ENCODE measurements at places on chromosomes 4 and X. TPM values are rescaled to one million over a fixed set of nuclear protein-coding genes. Genes with fewer than 3 reads are reported as not detected.

The ABLIM2 gene
- total RNA-seq: 4.5 TPM

The PWWP3B gene
- total RNA-seq: not detected

The IL13RA1 gene
- total RNA-seq: 61.3 TPM

The BMX gene
- not detected for total RNA-seq

The GATA1 gene
- not detected for total RNA-seq

The GPRASP1 gene
- 0.22 TPM for total RNA-seq

The TASL gene
- total RNA-seq: not detected

The SYTL4 gene
- total RNA-seq: 3.8 TPM

The TRAPPC11 gene
- 11.3 TPM for total RNA-seq

Measured in A549 treated with GW870086 at 1 μM for 4 hours (cell line).